Activated naive CD8-positive, alpha-beta T cell treated with anti-CD3 and anti-CD28 coated beads for 36 hours (primary cell): ENCODE measurements at places on chromosomes 11 and 22. TPM values are rescaled to one million over a fixed set of nuclear protein-coding genes. Genes with fewer than 3 reads are reported as not detected.

The TUBGCP6 gene
- 41.7 TPM for total RNA-seq

The PDGFB gene
- 0.40 TPM for total RNA-seq

The LARGE2 gene
- 1.2 TPM for total RNA-seq

The TST gene
- total RNA-seq = 0.80 TPM

The CREB3L1 gene
- not detected for total RNA-seq

The TRIM64 gene
- total RNA-seq = not detected

The CYTH4 gene
- 17.3 TPM for total RNA-seq

The CYB5R2 gene
- total RNA-seq = 18.8 TPM

The PKDREJ gene
- total RNA-seq = not detected

The ANKK1 gene
- total RNA-seq = 0.23 TPM

The TRABD gene
- 77.8 TPM for total RNA-seq

The CNGA4 gene
- total RNA-seq = 0.10 TPM

The MS4A6E gene
- total RNA-seq = not detected

The GAB2 gene
- total RNA-seq = 0.98 TPM

The SHISA8 gene
- total RNA-seq = 0.68 TPM

The OR6T1 gene
- not detected for total RNA-seq

The ZNF408 gene
- total RNA-seq = 15.1 TPM

The ALDH3B1 gene
- not detected for total RNA-seq

The SLC22A12 gene
- not detected for total RNA-seq

The TREH gene
- not detected for total RNA-seq

The VWCE gene
- 19.8 TPM for total RNA-seq

The PYGM gene
- 1.8 TPM for total RNA-seq

The WT1 gene
- total RNA-seq = not detected
